ENCODE measurements at places on chromosomes 2 and 18.

GRCh38 chr2:168613551-168613950 lies 157.5 kb downstream of the CERS6 start:
- DNase-seq: no peak

GRCh38 chr2:222939208-222939856 lies 78.5 kb downstream of the ACSL3 start:
- no peak for DNase-seq

GRCh38 chr2:11239666-11240462 lies 84.6 kb downstream of the SLC66A3 start:
- no peak for DNase-seq

- no peak for DNase-seq
Measured at GRCh38 chr2:144030791-144031190, 489.1 kb downstream of the ZEB2 start.

GRCh38 chr2:172354347-172354746 lies 73.0 kb upstream of the ITGA6 start:
- DNase-seq: no peak

DNA sequence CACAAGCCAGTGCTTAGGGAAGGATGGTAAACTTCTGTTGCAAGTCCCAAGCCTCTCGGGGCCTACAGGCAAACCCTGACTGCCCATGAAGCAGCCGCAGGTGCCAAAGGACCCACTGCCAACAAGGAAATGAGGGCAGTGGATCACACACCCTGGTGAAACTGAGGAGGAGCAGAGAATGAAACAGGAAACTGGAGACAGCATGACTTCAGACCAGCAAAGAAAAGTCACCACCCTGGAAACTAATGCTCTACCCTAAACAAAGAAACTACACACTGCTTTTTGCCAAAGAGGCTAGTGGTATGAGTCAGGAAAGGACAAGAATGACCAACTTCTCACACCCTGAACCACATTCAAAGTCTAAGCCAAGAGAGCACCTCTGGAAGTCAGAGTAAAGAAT lies 97.2 kb downstream of the MYO5B start:
- DNase-seq: no peak

DNA sequence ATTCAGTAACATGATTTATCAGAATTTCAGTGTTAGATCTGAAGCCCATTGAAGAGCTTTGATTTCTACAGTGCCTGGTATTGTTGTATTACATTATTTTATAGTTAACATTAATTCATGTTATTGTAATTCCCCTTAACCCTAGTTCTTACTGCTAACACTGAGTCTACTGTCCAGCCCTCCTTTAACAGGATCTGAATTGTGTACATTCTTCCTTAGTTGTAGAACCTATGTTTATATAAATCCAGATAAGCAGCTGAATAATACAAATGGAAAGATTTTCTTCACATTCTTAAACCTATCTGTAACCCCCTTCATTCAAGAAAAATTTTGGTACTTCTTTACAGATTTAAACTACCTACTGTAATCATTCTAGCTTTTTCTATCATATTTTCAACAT lies 14.7 kb downstream of the NDUFAF7 start:
- DNase-seq: no peak

DNA sequence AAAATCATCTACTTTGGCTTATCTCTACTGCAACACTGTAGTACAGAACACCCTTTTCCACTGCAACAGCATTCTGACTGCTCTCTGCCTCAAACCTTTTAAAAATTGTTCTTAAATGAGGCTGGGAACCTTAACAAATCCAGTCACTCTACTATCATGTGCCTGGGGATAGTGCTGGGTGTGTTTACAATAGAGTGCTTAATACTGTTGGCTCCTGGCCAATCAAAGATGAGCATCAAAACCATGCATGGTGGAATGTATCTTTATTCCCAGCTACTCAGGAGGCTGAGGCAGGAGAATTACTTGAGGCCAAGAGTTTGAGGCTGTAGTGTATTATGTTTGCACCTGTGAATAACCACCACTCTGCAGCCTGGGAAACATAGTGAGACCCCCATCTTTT lies 7.4 kb downstream of the ANKAR start:
- DNase-seq: no peak

DNA sequence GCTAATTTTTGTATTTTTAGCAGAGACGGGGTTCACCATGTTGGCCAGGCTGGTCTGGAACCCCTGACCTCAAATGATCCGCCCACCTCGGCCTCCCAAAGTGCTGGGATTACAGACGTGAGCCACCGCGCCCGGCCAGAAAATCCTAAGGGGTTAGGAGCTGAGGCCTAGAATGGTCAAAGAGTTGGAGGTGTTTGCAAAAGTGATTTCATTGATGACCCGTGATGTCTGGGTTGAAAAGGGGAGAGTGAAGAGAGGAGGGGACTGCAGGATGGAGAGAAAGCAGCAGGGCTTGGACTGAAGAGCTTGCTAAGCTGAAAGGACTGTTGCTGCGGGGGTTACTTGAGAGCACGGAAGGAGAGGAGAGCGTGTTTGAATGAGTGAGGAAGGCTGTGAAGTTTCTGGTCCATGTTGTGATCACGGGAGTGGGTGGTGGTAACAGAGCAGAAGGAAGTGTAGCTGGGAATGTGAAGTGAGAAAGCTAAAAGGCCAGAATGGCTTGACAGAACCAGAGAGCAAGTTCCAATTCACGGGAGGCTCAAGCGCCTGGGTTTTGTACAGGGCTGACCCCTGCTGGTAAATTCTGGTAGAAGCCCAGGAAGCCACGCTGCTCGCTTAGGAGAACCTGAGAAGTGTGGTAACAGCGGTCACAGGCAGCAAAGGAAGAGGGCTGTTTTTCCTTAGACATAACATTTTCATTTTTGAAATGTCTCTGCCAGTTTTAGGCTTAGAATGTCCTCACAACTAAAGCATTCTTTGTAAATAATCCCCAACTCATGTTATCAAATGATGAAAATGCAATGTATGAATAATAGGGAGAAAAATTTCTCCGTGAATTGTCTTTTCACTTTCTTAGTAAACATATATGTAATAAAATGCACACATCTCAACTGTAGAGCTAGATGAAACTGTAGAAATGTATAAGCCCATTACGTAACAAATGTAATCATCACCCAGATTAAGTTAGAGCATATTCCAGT lies 40.5 kb upstream of the ACTR2 start:
- DNase-seq: no peak

GRCh38 chr2:27185331-27186026 lies 26.4 kb upstream of the ATRAID start:
- DNase-seq: peak; percentile 80

GRCh38 chr2:206693399-206694137 lies 24.6 kb downstream of the DYTN start:
- DNase-seq: peak; percentile 7

DNA sequence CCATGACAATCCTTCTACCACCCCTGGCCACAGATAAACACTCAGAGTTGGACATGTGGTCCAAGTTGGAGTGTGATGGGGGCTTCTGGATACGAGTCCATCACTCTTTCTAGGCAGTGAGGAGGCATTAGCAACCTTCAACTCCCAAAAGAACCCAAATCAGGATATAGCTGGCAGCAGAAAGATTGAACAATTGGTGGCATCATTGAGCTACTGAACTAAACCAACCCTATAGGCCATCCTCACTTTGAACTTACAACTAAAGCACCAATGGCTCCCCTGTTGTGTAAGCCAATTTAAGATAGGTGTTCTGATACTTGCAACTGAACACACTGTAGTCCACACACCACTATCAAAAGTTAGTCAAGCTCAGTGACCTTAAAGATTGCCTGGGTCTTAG lies 24.0 kb upstream of the MARCO start:
- no peak for DNase-seq

DNA sequence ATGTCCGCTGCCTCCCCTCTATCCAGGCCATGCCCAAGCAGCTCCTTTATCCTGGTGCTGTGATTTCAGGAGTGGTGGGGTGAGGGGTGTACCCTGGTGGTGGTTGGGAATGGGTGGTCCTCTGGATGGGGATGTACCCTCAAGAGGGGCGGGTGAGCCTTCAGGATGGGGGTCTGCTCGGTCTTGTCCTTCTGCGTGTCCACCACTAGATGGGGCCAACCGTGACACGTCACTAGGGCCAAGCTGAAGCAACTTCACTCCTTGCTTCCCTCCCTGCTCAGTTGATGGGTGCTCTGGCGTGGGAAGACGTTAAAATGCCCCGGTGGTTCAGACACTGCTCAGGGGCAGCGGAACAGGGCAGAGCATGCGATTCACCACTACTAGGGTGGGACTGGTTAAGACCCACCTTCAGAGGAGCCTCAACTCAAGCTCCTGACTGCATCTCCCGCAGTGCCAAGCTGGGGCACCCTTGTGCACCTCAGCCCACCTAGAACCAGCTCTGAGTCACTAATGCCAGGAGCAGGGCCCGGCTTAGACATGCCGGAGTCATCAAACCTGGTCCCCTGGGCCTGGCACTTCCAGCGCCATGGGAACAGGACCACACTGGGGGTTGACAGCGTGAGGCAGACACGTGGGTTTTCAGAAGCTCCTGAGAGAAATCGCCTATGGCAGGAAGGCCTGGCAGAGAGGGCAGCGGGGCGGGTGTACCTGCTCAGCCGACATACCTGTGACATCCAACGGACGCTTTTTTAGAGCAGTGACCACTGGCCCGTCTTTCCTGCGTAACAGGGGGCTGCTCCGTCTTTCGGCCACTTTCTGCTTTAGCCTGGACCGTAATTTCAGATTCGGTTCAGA lies 256.7 kb downstream of the HDAC4 start:
- no peak for DNase-seq

GRCh38 chr2:85537600-85538506 lies 1.1 kb upstream of the MAT2A start:
- DNase-seq: no peak

DNA sequence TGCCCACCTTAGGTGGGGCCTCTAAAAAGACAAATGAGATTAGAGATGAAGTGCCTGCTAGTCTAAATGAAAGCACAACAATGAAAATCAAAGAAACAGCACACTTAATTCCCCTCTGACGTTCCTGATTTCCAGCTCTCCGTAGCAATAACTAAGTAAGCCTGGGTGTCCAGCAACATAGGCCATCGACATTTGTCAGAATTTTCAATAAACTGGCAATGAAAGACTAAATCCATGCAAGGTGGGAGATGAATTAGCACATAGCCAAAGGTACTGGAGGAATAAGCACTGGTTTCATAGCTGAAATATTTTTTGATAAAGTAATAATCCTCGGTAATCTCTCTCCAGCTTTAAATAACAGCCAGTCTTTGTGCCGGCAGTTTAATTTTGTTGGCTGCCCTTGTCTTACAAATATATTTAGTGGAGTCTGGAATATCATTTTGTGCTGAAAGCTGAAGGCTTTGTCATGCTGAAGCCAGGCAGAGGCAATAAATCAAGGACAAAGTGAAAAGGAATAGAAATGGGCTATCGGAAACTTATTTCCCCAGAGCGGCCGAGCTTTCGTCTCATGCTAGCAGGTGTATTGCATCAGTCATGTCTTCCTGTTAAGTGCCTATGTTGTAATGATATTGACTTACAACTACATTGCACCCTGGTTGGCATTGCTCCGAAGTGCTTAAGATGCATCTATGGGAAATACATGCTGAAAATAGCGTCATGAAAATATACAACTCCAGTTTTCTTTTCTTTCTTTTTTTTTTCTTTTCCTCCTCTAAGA lies 790.1 kb downstream of the CNTNAP5 start:
- no peak for DNase-seq

DNA sequence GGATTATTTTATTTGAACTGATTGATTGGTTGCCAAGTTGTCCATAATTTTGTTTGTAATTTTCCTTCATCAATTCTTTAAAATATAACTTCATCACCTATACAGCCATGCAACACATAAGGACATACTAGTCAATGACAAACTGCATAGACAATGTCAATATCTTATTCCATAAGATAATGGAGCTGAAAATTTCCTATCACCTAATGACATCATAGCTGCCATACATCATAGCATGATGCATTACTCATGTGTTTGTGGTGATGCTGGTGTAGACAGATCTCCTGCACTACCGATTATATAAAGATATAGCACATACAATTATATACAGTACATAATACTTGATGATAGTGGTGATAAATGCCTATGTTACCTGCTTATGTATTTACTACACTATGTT lies 369.8 kb upstream of the NT5C1B start:
- DNase-seq: no peak

GRCh38 chr18:4854671-4855070 lies 342.4 kb downstream of the AKAIN1 start:
- DNase-seq: no peak

DNA sequence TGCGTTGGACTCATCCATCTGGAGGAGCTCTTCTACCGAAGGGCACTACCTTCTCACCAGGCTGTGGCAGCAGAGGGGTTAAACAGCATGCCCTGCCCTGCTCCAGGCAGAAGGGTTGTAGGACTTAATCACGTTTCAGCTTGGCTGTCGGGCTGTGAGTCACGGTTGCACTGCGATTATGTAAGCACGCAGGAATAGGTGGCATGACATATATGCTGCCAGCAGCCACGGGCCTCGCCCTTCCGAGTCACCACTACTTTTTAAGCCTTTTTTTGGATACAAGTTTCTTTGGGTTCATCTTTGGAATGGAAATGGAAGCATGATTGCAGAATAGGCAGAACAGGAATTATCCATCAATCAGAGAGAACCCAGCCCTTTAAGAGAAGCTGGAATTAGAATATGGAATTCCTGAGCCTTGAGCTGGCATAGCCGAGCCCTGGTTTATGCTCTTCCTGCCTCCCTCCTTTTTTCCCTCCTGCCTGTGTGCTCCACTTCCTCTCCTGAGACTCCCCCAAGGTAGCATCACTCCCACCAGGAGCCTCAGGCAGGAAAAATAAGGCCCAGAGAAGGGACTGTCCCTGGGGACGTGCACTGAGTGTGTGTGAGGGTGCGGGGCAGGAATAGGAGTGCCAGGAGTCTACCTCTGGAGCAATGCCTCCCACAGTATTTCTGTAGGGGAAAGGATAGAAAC lies 86.8 kb downstream of the SEMA4F start:
- DNase-seq: peak; percentile 95

DNA sequence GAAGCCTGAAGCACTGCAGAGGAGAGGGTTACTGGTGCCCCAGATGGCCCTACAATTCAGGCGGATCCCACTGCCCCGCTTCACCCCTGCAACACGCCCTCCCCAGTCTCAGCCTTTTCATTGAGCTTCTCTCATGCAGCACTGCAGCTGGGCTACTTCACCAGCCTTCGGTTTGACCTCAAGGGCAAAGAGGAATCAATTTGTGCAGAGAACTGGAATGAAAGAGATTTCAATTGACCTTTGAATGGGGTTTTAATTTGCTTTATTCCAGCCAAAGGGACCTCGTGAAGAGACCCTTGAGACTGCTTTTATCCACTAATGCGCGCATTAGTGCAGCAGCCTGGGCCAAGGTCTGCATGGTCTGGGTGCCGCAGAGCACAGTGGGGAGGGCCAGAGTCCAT lies 8.8 kb upstream of the POMC start:
- no peak for DNase-seq

- no peak for DNase-seq
Measured at GRCh38 chr18:64409511-64409910, 260.6 kb upstream of the LINC00305 start.

- no peak for DNase-seq
Measured at GRCh38 chr18:23529604-23530003, 26.3 kb downstream of the RMC1 start.

DNA sequence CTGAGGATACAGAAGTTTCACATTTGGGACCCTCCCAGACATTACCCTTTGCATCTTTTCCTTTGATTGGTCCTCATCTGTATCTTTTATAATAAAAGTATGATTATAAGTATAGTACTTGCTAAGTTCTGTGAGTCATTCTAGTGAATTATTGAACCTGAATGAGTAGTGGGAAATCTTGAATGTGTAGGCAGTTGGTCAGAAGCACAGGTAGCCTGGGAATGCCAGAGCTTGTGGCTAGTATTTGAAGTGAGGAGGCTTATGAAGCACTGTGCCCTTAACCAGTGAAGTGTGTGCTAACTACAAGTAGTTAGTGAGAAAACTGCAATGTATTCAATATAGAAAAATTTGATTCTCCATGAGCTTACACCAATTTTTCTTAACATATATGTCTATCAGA lies 257.6 kb downstream of the GRB14 start:
- DNase-seq: no peak

All from BJ (cell line).